ENCODE measurements at places on chromosomes 6 and 20.

DNA sequence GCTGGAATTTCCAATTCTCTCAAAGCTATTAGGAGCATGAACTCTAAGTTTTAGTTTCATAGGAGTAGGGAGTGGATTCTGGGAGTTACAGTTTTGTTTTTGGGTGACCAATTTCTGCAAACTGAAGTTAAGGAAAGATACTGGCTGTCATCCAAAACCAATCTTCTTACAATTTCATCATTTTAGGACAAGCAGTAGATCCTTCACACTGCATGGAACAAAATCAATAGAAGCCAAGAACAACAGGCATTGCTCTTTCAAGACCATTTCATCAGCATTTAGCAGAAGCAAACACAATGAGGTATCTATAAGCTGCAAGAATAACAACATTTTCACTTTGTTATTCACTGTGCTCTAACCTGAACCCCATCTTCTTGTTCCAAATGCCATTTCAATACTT, 173.0 kb downstream of the GMDS start:
- no peak for DNase-seq

GRCh38 chr6:88167352-88167937, 1.3 kb upstream of the CNR1 start:
- no peak for DNase-seq

GRCh38 chr6:31401403-31401802, 2.0 kb upstream of the MICA start:
- no peak for DNase-seq

GRCh38 chr6:33123732-33124524, 48.1 kb downstream of the HLA-DPB1 start:
- DNase-seq = no peak

DNA sequence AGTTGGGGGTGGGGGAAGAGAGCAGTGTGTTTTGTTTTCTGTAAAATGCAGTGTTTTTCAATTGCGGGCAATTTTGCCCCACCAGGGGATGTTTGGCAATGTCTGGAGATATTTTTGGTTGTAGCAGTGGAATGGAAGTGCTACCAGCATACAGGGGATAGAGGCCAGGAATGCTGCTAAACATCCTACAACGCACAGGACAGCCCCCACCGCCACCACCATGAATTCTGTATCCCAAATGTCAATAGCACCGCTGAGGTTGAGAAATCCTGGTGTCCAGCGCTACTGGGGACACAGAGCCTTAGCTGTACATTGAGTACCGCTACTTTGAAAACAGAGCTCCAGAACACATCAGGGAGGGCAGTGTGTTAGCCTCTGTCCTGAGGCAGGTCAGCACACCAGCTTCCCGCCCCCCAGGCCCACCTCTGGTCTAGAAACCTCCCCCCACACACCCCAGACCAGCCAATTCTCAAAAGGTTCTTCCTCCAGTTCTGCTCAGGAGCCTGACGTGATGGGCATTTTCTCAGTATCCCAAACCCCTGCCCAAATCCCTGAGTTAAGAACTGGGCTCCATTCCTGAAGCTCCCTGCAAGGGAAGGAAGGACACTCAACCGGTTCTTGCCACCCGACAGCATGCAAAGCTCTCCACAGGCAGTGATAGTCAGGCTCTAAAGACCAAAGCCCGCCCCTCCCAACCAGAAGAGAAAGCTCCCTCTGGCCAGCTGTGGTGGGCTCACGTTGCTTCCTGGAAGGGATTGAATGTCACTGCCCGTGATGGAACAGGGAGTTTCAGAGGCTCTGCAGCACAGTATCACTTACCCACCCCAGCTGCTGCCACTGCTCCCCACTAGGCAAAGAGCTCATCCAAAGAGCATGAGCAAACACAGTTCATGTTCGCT, 321.5 kb upstream of the JARID2 start:
- DNase-seq = no peak

- DNase-seq = no peak
These were observed 178.2 kb downstream of the FOXC1 start for GRCh38 chr6:1787894-1788293.
